Activated naive CD8-positive, alpha-beta T cell treated with anti-CD3 and anti-CD28 coated beads for 36 hours (primary cell): ENCODE measurements at places on chromosomes 7 and 10.
A peak's percentile ranks its signal among the peaks of the same experiment; 100 is the strongest.

DNA sequence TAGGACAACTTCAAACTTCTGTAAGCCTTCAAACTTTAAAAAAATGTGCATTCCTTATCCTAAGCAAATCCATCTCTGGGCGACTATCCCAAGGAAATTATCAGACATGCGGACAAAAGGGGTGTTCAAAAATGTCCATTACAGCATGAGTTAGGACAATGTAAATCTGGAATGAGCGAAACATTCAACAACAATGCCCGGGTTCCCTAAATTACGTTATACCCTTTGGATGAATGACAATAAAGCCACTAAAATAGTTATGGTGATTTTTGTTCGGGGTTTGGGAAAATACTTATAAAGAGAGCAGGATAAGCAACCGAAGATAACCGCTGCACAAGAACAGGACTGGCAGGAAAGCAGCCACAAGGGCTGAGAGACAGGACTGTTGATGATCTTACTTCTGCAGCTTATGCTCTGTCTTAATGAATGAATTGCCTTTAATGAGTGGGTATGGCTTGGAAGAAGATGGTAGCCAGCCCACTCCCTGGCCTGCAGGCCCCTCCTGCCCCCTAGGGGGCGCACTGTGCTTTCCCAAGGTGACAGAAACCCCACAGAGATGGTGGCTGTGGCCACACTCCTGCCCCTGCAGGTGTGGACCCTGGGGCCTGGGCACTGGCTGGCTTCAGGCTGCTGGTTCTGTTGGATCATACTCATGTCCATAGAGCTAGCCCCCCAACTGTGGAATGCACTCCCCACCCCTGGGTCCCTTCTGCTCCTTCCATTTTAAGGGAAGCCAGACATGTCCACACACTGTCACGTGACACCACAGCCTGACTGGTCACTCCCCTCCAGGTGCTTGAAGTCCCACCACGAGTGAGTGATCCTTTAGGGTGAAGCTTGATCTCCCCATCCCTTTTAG is 45.0 kb downstream of the ZCCHC24 start:
- DNase-seq: peak; percentile 62
- no peaks in the 10 kb centered on the region for H3K4me1 ChIP-seq
- peaks cover 7% of the 10 kb centered on the region for H3K27me3 ChIP-seq

DNA sequence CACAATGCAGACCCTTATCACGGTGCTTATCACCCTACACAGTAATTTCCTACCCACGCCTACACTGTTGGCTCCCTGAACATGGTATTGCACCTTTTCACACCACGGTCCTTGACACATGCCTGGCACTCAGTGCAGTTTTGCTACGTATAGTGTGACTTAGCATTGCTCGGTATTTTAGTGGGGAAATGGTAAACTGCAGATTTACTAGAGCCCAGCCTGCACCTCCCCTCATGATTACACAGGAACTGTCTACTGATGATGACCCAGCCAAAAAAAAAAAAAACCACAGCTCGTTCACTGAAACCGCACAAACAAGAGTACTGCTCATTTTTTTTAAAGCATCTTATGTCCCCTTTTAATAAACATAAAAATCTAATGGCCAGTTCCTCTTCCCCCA is 124.2 kb upstream of the ZNF746 start:
- H3K27me3 ChIP-seq: no peaks in the 10 kb centered on the region
- H3K4me1 ChIP-seq: peaks cover 36% of the 10 kb centered on the region
- peak overlapping the region; percentile 83 for H3K27ac ChIP-seq
- DNase-seq: peak; percentile 33

DNA sequence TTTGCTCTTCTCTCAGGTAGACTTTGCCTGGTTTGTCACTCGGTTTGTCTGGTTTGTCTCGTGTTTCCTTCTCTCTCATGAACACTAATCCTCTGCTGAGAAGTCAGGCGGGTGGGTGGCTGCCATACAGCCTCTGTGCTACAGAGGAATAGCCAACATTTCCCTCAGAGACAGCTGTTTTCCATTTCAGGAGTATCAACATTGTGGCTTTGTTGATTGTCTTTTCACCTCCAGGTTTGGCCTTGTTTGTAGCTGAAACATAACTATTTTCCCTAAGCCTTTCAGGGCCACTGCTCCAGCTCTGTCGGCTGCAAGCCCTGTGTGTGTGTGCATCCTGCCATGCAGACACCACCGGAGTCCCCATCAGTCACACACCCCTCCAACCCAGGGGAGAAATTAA is 122.8 kb downstream of the BAMBI start:
- H3K4me3 ChIP-seq: no peak overlapping the region
- H3K27me3 ChIP-seq: peaks cover 5% of the 10 kb centered on the region
- no peaks in the 10 kb centered on the region for H3K4me1 ChIP-seq

- H3K27me3 ChIP-seq: peaks cover 1% of the 10 kb centered on the region
- H3K27ac ChIP-seq: peak overlapping the region; percentile 85
- peak overlapping the region; percentile 94 for H3K4me3 ChIP-seq
- peaks cover 54% of the 10 kb centered on the region for H3K4me1 ChIP-seq
- DNase-seq: peak; percentile 31
Measured at GRCh38 chr10:80203835-80204676, 1.3 kb downstream of the ANXA11 start.

DNA sequence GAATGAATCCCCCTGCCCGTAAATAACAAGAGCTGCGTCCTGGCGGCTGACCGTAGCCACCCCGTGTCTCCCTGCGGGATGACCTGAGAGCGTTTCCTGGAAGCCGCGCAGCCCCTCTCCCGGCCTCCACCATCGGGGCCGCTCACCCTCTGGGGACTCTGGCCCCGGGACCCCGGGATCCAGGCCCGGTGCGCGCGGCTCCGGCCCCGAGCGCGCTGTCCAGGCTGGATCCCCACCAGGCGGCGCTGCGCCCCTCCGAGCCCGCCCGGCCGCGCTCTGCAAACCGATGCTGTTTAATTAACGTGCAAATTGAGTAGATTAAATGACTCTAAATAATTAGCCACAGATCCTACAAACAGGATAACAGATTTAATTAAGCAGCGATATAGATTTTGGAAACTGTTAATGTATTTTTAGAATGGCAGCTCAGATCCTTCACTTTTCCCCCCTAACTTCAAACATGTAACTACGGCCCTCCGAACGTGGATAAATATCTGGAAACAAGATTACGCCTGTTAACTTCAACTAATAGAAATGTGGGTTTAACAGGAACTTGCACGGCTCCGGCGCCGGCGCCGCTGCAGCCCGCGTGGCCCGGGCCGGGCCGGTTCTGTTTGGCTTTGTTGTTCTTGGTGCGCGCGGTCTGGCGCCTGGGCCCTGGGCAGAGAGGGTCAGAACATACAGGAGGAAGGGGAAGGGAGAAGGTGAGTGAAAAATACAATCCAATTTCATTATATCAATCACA is 7.1 kb upstream of the UNCX start:
- H3K4me1 ChIP-seq: peaks cover 7% of the 10 kb centered on the region
- H3K27me3 ChIP-seq: peaks cover 92% of the 10 kb centered on the region
- H3K27ac ChIP-seq: no peak overlapping the region

- H3K27me3 ChIP-seq: peaks cover 18% of the 10 kb centered on the region
- peaks cover 3% of the 10 kb centered on the region for H3K36me3 ChIP-seq
- DNase-seq: peak; percentile 74
- peak overlapping the region; percentile 79 for H3K27ac ChIP-seq
- H3K4me3 ChIP-seq: peak overlapping the region; percentile 77
Measured at GRCh38 chr7:130486114-130486953, 5.6 kb upstream of the MEST start.

DNA sequence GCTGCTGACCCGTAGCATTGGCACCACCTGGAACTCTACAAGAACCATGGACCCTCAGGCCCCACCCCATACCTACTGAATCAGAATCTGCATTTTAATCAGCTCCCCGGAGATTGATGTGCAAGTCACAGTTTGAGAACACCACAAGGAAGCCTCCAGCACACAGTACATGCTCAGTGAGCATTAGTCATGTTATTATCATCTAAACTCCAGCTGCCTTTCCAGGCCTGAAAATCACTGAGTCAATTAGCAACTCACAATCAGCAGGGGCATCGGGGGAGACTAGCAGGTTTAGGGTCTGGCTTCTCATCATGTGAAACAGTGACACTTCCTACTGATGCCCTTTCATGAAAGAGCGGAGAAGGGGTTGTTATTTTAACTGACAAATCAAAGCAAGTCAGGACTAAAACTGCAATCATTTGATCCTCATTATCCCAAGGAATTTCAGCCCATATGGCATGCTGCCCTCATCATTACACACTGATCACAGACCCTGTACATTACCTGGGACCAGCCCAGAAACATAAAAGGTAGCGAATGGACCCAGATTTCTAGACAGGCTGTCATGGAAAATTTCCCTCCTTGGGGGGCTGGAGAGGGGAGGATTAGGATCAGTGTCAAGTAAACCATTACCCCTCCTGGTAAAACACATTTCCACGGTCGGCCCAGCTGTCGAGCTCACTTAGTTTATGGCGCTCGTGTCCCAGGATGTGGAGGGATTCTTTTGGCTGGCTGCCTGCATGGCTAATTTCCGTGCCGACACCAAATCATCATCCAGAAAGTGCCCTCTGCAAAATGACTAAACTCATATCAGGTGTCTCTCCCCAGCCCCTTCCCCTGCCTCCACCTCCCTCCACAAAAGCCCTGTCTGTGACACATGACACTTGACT is 122.8 kb downstream of the PRLHR start:
- no peak overlapping the region for H3K4me3 ChIP-seq
- no peak overlapping the region for H3K27ac ChIP-seq
- no peaks in the 10 kb centered on the region for H3K4me1 ChIP-seq
